ENCODE measurements at places on chromosomes 11 and 22.
A peak's percentile ranks its signal among the peaks of the same experiment; 100 is the strongest.

- peak; percentile 65 for DNase-seq
Measured at GRCh38 chr22:30245985-30246813, at the start of gene LIF. TSS of gene LIF (minus strand) at chr22:30246759. CDS start at chr22:30246695, 64 bp downstream.

DNA sequence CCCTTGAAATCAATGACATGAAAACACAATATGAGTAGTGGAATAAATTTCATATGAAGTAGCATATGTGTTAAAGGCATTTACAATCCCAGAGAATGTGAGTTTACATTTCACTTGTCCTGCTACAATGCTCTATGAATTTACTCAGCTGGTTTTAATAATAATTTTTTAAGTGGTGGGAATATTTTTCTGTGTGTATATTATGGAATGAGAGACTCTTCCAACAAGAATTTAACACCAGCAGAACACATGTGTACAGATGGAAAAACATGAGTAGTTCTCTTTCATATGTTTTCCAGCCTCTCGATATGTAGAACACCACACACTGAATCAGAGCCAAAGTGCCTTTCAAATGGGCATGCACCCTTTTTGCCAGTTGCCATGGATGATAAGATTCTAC lies 170.4 kb downstream of the MAML2 start:
- no peak for DNase-seq

DNA sequence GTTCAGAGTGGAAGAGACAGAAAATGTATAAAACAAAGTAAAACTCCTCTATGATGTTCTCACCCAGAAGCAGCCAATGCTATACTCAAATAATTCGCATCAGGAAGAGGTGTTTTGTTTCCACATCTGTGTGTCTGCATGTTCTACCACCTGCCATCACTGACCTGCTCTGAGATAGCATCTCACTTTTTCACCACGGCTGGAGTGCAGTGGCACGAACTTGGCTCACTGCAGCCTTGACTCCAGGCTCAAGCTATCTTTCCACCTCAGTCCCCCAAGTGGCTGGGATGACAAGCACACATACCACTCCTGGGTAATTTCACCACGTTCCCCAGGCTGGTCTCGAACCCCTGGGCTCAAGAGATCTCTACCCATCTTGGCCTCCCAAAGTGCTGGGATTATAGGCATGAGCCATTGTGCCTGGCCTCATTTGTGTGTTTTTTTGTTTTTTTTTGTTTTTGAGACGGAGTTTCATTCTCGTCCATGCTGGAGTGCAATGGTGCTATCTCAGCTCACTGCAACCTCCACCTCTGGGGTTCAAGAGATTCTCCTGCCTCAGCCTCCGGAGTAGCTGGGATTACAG lies 14.4 kb downstream of the TALDO1 start:
- no peak for DNase-seq

- DNase-seq: no peak
Measured at GRCh38 chr11:120527111-120527761, 15.7 kb downstream of the GRIK4 start.

GRCh38 chr11:128477278-128477677 lies 110.1 kb downstream of the ETS1 start:
- no peak for DNase-seq

GRCh38 chr11:44427432-44427831 lies 117.5 kb upstream of the ALX4 start:
- no peak for DNase-seq

DNA sequence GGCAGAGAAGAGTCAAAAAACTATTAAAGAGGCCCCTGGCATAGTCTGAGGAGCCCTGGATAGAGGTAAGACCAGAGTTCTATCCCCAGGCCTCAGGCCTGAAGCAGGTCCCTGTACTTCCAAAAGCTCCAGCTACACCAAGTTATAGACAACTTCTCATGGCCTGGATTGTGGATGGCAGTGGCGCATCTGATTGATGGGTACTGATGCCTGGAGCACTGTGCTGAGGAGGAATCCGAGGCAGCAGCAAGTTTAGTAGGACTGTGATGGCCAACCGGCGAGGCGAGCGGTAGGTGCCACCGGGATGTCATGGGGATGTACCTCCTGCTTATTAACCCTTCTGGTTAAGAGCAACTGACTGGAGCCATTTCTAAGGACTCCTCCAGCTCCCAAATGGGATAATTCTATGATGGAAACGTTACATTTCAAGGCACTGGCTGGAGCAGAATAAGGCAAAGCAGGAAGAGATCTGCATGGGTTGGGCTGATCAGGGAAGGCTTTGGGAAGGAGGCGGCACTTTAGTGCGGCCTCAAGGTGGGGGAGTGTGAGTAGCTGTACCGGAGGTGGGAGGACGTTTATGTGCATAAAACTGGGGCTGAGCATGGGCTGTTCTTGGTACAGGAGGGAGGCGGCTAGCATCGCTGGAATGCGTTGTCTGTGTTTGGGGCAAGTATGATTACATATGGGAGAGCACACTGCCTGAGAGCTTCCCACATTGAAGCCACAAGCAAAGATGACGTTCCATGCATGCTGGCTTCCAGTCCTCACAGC lies 24.2 kb upstream of the JAM3 start:
- no peak for DNase-seq

DNA sequence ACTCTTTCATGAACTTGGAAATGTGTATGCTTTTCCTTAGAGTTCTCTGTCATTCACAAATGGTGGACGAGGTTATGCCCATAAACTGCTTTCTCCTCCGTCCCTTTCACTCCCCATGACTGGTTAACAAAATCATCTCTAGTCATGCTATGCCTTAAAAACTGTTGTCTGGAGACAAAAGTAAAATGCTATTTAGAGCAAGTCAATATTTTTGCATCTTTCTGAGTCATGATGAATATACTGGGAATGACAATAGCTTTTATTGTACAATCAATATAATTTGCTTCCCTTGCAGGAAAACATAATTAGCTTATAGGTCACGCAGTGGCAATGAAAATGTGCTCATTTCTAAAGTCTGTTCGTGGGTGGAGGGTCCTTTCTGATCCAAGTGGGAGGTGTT lies 216.7 kb upstream of the SORL1-AS1 start:
- no peak for DNase-seq
